ENCODE measurements at places on chromosomes 7 and 10.
A peak's percentile ranks its signal among the peaks of the same experiment; 100 is the strongest.

- DNase-seq, result no peak
These were observed 421.4 kb downstream of the GALNT17 start for GRCh38 chr7:71553306-71553705.

GRCh38 chr10:50527442-50528043 lies 96.2 kb downstream of the SGMS1 start:
- peak; percentile 83 for DNase-seq

- no peak for DNase-seq
These were observed 77.3 kb downstream of the PARD3 start for GRCh38 chr10:34737772-34738169.

DNA sequence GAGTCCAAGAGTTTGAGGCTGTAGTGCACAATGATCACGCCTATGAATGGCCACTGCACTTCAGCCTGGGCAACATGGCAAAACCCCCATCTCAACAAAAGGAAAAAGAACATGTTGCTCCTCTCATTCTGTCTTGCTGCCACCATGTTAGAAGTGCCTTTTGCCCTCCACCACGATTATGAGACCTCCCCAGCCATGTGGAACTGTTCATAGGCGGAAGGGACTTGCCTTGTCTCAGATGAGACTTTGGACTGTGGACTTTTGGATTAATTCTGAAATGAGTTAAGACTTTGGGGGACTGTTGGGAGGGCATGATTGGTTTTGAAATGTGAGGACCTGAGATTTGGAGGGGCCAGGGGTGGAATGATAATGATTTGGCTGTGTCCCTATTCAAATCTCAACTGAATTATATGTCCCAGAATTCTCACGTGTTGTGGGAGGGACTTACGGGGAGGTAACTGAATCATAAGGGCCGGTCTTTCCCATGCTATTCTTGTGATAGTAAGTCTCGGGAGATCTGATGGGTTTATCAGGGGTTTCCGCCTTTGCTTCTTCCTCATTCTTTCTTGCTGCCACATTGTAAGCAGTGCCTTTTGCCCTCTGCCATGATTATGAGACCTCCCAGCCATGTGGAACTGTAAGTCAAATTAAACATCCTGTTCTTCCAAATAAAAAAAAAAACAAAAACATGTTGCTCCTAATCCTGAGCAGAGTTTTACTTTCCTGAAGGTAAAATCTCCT lies 22.3 kb downstream of the DLG5 start:
- DNase-seq, result no peak

- DNase-seq, result no peak
These were observed 145.3 kb downstream of the NOC3L start for GRCh38 chr10:94217411-94217810.

Measured in hematopoietic multipotent progenitor cell treated with erythropoietin and hydrocortisone succinate and interleukin-3 and kit ligand, for 4 days (in vitro differentiated cells).